ENCODE measurements at places on chromosomes 5 and 9.

DNA sequence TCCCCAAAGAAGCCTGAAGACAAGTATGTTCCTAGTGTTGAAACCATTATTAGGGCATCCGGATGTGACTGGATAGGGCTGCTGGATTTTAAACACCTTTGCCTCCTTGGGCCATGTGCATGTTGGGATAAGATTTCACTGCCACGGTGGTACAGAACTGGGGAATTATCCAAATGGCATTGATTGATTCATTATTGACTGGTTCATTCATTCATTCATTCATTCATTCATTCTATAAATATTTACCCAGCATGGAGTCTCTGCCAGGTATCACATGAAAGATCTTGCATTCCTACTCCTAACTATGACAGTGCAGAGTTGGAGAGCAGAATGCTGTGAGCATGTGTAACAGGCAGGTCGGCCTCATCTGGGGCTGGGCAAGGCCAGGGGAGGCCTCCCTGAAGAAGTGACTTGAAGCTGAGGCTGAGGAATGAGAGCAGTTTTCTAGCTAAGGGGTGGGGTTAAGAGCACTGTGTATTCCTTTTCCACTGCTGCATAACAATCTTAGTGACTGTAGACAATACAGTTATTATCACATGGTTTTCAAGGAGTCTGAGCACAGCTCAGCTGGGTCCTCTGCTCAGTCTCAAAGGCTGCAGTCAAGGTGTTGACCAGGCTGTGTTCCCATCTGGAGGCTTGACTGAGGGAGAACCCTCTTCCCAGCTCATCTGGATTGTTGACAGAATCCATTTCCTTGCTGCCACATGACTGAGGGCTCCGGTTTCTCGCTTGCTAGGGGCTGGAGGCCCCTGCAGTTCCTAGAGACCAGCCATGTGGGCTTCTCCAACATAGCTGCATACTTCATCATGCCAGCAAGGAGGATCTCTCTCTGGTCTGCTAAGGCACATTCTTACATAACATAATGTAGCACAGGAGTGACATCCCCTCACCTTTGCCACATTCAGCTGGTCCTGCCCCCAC, 35.7 kb downstream of the AK8 start:
- no peak for DNase-seq

DNA sequence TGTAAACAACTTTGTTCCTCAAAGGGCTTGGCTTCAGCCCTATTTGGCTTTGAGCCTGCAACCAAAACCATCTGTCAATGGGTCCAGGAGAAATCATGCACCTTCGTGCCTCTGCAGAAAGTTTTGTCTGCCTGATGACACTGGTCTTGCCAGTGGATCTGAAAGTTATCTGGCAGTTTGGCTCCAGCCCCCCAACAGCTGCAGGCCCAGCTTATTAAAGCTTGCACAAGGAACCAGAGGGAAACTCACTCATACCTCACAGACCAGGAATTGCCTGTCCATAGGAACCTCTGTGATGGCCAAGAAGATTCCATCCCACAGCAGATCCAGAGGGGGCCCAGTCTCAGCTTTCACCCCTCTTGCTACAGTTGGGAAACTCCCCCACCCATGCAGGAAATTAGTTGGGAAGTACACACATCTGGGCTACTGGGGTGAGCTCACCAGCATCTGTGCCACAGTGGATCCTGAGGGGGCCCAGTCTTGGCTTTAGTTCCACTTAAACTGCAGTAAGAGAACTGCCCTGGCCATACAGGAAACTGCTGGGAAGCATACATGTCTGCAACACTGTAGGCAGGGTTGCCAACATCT, 265.5 kb downstream of the GRIA1 start:
- DNase-seq: no peak

DNA sequence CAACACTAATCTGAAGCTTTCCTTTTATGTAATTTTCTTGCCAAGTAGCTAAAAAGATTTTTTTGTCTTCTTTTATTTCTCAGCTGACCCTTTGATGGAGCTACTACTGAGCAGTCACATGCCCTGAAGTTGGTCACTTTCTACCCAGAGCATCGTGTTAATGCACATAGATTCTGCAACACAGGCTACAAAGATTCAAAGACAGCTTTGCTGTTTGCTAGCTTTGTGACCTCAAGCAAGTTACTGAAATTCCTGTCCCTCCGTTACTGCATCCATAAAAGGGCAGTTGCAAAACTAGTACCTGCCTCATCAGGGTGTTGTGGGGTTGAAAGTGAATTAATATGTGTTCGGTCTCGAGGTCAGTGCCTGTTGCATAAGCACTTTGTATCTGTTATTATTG, 179.9 kb downstream of the GAS1 start:
- no peak for DNase-seq

GRCh38 chr9:131492070-131492469, 10.6 kb upstream of the POMT1 start:
- DNase-seq: no peak

DNA sequence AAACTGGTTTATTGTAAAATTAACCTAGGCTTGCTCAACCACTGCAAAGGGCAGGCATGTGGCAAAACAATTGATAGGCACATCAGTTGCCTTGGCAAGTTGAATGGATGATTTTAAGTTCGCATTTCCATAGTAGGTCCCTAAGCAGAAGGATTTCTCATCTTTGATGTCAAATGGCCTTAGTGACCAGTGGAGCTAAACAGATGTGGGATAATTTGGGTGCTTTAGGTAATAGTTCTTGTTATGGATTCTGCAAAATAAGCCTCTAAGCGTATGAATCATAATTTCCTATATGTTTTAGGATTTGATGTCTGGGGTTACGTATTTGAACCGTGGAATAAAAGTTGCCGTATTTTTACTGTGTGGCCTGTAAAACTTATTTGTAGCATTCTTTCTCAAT, 182.4 kb downstream of the CD180 start:
- DNase-seq: no peak

DNA sequence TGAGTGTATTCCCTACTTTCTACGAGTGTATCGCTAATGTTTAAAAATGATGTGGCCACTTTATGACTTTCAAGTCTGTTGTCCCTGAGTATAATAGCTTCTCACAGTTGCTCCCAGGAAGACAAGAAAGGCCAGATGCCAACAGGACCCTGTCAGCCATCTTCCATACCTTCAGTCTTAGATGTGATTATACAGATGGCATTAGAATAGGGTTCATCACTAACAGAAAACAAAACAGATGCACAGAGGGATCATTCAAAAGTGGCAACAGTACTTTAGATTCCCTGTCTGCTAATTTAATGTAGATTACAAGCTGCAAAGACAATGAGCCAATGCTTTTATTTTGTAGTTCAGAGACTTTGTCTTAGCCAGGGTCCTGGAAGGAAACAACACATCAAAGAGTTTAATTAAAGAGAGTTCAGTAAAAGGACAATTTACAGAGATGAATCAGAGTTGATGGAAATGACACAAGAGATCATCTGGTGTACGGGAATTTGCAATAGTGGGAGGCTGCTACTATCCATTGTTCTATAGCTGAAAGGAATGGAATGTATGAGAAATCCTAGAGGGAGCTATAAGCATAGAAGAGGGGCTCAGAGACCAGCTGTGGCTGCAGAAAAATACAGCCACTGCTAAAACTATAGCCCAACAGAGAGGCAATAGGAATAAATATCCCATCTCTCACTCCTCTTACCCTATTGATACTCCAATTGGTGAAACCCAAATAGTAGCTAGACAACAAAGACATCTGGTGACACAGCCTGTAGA, 393.7 kb upstream of the SMC2 start:
- no peak for DNase-seq

DNA sequence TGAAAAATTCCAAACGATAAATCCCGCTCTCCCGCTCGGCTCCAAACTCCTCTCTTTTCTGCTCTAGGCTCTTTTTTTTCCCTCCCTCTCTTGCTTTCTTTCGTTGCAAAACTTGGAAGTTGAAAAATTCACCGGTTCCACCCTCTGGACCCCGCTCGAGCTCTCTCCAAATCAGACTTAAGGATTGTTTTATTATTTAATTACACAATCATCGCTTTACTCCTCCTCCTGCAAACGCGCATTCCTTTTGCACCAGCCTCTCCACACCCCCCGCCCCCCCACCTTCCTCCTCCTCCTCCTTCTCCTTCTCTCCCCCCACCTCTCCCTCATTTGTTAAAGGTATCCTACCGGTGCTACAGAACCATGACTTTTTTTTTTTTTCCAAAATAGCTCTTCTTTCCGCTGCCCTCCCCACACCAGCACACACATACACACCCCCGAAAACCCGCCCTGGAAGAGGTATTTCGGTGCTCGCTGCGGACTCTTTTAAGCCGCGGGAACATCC, 535 bp upstream of the NFIB start:
- DNase-seq: peak; percentile 5

DNA sequence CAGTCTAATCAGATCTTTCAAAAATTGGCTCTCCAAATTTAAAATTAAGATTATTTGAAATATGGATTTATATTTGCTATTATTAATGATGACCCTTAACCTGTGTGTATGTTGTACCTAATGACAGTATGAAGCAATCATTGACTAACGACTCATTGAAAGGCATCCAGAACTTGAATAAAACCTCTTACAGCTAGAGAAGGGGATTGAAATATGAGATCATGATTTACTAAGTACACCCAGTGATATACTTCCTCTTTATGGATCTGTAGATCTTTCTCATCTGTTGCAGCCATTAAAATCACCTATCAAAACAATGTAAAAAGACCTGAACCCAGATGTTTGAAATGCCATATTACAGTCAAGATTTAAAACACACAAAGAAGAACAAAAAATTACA, 126.5 kb downstream of the RPS23 start:
- no peak for DNase-seq

DNA sequence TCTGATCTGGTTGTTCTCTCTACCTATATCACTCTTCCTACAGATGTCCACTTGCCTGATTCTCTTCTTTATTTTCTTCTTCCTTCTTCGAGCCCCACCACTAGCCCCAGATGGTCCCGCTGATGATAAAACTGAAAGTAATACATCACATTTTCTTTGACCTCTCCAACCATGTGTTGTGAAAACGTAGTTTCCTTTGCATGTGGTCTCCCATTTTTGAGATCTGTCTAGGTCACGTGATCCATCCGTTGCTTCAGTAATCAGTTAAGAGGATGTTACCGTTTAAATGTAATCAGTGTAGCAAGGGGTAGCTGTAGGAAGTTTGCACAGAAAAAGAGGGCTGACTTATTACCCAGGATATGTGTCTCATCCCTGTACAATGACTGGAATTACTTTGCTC, 426.3 kb upstream of the TLE4 start:
- no peak for DNase-seq

- DNase-seq: no peak
These were observed 2.0 kb downstream of the CXXC5 start for GRCh38 chr5:139650031-139650688.

GRCh38 chr9:101571114-101571513, 23.7 kb downstream of the PPP3R2 start:
- no peak for DNase-seq

DNA sequence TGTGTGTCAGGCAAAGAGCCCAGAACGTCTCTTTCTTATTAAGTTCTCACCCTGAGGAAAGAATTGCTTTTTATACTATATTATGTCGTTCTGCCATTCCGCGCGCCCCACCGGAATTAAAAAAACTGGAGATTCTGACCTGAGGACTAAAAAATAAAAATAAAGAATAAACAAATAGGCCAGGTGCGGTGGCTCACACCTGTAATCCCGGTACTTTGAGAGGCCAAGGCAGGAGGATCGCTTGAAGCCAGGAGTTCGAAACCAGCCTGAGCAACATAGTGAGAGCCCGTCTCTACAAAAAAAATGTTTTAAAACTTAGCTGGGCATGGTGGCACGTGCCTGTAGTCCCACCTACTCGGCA, 677 bp upstream of the DYNC2I2 start:
- no peak for DNase-seq

- DNase-seq: no peak
These were observed 406.8 kb downstream of the BRINP1 start for GRCh38 chr9:118962426-118962825.

DNA sequence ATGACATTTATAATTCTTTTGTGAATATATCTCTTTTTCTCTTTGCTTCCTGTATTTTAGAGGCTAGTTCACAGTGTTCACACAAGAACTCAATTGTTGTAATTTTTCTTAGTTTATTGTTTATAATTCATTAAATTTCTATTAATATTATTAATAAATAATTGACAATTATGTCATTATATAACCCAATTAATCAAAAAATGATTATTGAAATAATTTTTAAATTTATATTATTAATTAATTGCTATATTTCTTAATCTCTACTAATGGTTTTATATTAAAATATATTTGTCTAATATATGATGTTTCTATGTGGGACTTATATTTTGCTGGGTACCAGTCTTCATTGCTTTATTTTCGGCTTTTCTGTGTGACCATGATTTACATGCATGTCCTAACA, 618.4 kb downstream of the CDH9 start:
- no peak for DNase-seq

DNA sequence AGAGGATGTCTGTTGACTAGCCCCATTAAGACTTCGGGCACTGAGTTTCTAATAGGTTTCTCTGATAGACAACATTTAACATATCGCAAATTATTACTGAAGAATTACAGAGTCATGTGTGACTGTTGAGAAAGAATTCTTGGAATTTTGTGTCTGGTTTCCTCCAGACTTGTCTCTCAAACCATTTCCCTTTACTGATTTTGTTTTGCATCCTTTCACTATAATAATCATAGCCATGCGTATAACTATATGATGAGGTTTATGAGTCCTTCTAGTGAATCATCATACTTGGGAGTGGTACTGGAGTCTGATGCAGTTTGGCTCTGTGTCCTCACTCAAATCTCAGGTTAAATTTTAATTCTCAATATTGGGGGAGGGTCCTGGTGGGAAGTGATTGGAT, 27.0 kb downstream of the ZNF169 start:
- no peak for DNase-seq

GRCh38 chr5:57698802-57699201, 216.2 kb upstream of the ACTBL2 start:
- no peak for DNase-seq

DNA sequence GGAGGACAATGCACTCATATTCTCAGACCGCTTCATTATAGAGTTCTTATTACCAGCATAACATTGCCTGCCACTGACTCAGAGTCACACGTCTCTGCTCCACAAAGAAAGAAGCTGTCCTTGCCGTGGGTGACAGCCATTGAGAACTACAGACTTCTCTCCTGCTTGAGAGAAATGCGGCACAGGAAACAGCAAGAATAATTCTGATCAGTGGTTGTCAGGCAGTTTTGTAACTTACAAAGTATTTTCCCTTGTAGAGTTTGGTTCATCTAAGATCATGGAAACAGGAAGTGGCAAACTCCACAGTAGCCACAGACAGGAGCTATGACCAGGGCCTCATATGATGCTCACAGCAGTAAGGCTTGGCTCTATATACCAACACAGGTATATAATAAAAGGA, 47.0 kb downstream of the KCNV2 start:
- DNase-seq: no peak

GRCh38 chr9:82480921-82481320, 492.3 kb downstream of the SPATA31D1 start:
- no peak for DNase-seq

DNA sequence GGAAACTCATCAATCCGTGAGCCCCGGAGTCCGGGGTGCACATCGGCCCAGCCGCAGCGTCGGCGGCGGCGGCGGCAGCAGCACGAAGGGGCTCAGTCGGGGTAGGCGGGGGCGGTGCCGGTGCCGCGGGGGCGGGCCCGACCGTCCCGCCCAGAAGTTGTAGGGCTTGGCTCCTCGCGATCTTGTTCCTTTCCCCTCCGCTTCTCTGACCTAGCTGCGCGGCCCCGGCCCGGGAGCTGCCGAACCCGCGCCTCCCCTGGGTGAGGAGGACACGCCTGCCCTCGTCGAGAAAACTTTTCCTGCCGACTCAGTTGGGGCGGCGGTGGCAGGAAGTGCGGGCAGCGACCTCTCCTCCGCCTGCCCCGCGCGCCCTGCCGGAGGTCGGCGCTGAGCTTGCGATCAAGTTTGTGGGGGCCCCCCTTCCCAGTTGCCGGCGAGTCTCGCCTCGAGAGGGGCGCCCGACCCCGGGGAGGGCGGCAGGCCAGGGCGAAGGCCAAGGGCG, at the start of gene MAN2A1:
MAN2A1 (plus strand) TSS at position 188 of the 502 bp plus-strand sequence. CDS start 491 bp downstream, outside the sequence.
- DNase-seq: peak; percentile 67

Measured in GOT3 (cell line).